GM19239 (cell line): ENCODE measurements at places on chromosomes 12 and 14.
A peak's percentile ranks its signal among the peaks of the same experiment; 100 is the strongest.

GRCh38 chr12:3885277-3886094 is 12.3 kb upstream of the PARP11 start:
- no peak for DNase-seq

DNA sequence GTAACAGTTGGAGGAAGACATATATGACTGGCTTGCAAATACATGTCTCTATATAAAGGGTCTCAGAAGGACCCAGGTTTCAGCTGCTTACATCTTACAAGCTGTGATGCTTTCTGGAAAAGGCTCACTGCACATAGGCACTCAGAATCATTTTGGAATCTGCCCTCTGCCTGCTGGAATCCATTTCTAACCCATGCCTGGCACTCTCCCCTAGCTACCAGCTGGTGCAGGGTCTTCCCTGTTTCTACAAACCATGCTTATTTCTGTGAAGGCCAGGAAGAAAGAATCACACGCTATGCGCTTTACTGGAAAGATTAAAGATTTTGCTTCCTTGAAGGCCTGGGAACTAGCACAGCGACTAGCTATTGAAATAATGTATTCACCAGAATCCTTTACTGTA is 151.3 kb downstream of the DICER1 start:
- no peak for DNase-seq

GRCh38 chr12:60317361-60317760 is 721.5 kb downstream of the SLC16A7 start:
- no peak for DNase-seq

- no peak for DNase-seq
Measured at GRCh38 chr14:67733616-67734015, 31.9 kb downstream of the RDH12 start.

- DNase-seq: no peak
Measured at GRCh38 chr12:52210186-52210924, 18.5 kb upstream of the KRT80 start.

- DNase-seq: no peak
Measured at GRCh38 chr12:10069976-10070375, 28.8 kb downstream of the CLEC1A start.

GRCh38 chr12:102182635-102183034 is 15.0 kb downstream of the PMCH start:
- no peak for DNase-seq

GRCh38 chr12:100908501-100908900 is 113.9 kb downstream of the ANO4 start:
- no peak for DNase-seq

GRCh38 chr12:120116441-120116791 is at the start of gene RAB35:
TSS of gene RAB35 (minus strand) at chr12:120116753. CDS start at chr12:120116650, 103 bp downstream.
- no peak for DNase-seq

DNA sequence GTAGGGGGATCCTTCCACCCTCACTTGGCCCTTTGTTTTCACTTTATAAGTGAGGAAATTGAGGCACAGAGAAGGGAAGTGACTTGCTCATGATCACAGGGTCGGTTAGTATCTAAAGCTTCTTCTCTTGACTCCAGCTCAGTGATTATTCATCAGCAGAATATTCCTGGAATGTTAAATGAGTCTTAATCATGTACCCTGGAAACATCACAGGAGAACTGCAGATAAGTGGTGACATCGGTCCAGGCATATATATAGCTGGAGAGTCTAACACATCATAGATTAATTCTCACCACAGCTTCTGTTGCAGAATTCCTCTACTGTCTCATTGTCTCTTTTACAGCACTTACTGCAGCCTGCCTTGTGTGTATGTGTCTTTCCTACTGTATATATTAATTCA is 69.9 kb downstream of the PAH start:
- DNase-seq: no peak

- DNase-seq: no peak
Measured at GRCh38 chr12:116534311-116535121, 24.7 kb upstream of the MAP1LC3B2 start.

- DNase-seq: no peak
Measured at GRCh38 chr12:56241424-56242303, 11.8 kb downstream of the SLC39A5 start.

DNA sequence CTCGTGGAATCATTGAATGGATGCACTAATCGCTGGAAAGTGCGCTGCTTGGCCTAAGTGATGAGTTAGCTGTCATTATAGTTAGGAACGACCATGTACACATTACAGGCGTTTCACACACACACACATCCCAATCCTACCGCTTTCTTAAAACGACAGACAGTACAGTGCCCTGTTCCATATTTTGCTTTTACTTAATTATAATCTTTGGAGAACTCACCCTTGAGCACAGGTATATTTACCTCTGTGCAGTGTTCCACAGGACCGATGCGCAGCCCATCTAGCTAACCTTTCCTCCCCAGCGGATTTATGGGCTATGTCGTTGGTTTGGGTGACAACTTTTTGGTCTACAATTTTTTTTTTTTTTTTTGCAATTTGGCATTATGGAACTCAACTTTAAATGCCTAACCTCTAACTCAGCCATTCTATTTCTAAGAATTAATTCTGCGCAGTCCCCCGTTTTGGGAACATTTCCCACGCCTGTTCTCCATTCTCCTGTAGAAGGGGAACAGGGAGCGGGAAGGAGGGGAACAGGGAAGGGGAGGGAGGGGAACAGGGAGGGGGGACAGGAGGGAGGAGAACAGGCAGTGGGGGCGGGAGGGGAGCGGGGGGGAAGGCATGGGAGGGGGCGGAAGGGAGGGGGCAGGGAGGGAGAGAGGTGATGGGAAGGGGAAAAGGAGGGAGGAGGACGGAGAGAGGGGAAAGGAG is 663 bp upstream of the ULK1 start:
- DNase-seq: no peak

- no peak for DNase-seq
Measured at GRCh38 chr14:33332497-33332896, 393.8 kb downstream of the NPAS3 start.

DNA sequence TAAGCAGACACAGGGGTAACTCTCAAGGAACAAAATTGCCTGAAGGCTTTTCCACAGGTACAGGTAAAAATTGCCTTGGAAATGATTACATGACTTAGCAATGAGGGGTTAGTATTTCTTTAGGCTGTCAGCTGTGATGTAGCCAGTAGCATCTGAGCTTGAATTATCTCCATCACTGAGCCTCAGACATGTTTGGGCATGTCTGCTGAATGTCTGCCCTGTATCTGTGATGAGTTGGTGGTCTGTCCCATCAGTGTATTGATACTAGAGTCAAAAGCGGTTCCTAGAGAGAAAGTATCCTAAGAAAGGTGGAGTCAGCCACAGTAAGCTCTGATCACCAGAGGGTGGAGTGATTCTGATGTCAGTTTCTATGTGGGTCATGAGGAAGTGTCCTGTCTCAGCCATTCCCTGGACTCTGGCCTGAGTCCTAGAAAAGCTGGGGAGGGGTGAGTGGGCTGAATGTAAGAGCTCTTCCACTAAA is 16.3 kb downstream of the AKAP6 start:
- DNase-seq: no peak

DNA sequence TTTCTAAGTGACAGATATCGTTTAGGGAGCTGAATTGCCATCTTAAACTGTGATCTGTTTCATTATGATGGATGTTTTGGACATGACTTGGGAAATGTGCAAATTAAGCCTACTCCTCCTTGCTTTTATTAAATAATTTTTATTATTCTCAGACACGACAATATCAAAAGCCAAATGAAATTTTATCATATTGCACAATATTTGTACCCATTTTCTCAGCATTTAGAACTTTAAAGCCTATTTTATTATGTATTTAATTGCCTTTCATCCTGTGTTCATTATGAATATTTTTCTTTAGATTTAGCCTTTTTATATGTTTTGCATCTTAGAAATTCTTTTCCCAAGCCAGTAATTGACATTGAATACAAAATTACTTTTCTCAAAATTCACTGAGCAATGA is 102.9 kb downstream of the PPHLN1 start:
- no peak for DNase-seq

DNA sequence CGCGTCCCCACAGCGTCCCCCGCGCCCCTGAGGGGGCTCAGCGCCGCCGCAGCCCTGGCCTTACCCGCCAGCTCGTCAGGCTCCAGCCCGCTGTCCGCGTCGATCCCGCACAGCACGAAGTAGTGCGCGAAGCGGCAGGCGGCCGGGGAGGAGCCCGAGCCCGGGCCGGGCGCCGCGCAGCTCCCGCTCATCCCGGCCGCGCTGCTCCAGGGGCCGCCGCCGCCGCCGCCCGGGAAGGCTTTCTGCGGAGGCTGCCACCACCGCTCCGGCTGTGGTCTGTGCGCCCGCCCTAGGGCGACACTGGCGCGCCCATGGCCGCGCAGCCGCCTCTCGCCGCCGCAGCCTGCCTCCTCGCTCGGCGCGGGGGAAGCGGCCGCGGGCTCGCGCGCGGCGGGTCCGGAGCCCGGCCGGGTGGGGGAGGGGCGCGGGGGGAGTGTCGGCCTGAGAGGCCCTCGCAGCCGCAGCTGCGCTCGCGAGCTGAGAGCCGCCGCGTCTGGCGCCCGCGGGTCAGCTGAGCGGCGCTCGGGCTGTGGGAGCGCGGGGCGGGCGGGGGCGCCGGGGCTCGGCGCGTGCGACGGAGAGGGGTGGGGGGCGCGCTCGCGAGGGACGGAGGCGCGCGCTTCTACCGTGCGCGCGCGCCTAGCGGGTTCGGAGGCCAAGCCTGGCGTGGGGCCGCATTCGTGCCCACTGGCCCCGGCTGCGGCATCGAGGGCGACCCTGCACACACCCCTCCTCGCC is at the start of gene DENND5B:
Gene DENND5B (minus strand): TSS at position 495 of the 738 bp plus-strand sequence. CDS start 304 bp downstream, at position 191.
- DNase-seq: peak; percentile 64

- DNase-seq: no peak
Measured at GRCh38 chr12:82754856-82755255, 68.2 kb downstream of the TMTC2 start.

GRCh38 chr12:69919495-69919894 is 94.5 kb downstream of the MYRFL start:
- no peak for DNase-seq

DNA sequence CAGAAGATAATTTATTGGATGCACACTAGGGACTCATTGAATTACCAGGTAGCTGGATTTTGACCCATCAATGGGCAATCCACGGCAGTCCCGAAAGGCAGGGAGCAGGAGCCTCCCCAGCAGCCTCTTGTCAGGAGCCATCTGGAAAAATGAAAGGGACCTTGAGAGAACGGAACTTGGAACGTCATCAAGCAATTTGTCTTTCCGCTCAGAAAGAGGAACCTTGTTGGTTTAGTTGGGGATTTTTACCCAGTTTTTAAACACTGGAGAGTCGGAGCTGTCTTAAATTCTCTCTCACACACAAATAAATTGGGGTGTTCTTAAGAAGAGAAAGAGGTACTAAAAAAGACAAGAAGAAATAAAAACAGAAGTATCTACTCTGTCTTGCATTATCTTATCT is 1351.7 kb upstream of the TMEM132C start:
- no peak for DNase-seq

DNA sequence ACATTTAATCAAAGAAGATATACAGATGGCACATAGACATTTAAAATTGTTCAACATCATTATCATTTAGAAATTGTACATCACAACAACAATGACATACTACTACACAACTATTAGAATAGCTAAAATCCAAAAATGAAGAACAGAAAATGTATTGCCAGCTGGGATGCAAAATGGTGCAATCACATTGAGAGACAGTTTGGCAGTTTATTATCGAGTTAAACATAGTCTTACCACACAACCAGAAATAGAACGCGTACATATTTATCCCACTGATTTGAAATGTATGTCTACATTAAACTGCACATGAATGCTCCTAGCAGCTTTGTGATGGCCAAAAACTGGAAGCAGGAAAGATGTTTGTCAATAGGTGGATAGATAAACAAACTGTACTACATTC is 791.5 kb upstream of the MGAT4C start:
- DNase-seq: no peak
